AML-193 (cell line): ENCODE measurements at places on chromosomes 13 and 19.
A peak's percentile ranks its signal among the peaks of the same experiment; 100 is the strongest.

DNA sequence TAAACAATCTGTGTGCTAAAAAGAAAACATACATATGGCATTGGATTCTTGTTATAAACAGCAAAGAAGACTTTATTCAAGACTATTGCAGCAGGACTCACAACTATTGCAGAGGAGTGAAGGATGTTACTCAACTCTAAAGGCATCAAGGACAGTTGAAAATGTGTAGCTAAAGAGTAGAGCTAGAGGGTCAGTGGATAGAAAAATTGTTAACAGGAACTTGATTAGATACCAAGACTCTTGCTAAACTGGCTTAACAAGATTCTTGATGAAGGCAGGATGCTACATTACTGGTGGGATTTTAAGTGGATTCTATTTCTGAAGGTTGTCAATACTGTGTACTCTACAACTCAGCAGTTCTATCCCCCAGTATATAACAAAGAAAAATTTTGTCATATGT is 1183.3 kb downstream of the SLITRK1 start:
- DNase-seq: peak; percentile 19

GRCh38 chr19:15866636-15867035 is 31.2 kb downstream of the CYP4F2 start:
- peak; percentile 36 for DNase-seq

- DNase-seq: no peak
Observed at GRCh38 chr13:111577956-111578605, 257.6 kb downstream of the TEX29 start.

DNA sequence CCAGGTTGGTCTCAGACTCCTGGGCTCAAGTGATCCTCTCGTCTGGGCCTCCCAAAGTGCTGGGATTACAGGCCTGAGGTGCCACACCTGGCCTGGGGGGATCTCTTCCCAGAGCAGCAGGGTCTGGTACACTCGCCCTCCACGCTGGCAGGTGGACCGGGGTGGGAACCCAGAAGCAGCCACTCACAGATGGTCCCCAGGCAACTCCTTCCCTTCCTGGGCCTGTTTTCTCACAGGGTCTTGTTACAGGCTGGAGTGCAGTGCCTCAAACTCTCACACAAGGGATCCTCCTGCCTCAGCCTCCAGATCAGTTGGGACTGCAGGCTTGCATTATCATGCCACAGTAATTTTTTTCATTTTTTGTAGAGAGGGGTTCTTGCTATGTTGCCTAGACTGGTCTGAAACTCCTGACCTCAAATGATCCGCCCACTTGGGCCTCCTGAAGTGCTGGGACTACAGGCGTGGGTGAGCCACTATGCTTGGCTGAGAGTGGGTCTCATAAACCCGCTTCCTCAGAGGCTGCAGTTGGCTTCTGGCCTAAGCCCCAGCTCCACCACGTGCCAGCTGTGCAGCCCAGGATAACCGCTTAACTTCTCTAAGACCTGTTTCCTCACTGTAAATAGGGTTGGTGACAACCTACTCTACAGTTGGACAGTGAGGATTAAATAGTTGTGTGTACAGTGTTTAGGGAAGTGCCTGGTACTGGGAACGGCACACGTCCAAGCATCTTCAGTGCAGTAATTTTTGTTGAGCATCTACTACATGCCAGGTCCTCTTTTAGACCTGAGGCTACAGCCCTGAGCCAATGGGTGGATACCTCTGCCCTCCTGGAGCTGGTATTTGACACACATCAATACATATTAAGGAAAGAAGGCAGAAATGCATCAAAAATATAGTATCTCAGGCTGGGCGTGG is 871 bp upstream of the CCER2 start:
- no peak for DNase-seq

DNA sequence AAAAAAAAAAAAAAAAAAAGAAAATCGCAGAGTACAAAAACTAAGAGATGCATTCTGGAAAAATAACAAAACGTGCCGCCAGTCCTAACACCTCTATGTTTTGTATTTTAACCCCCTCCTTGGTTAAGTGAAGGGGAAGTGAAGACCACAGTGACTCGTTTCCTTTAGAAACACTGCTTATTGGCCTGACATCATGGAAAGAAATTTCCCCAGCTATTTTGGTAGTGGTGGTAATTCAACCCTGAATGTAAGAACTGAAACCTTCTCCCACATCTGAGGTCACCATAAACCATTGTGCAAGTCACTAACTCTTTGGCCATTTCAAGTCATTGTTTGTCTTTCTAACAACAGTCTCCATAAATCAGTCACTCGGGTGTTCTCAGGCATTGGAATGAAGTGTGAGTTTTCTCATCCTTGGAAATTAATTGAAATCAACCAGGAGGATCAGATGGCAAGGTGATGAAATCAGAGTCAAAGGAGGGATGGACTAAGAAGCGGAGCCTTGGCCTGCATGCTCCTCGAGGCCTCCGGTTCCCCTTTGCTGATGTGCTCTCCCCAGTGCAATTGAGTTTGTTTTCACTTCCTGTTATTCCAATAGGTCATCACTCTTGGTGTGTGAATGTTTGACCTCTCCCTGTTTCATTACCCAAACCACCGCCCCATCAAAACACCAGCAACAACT is 443.9 kb downstream of the FGF9 start:
- DNase-seq: no peak

DNA sequence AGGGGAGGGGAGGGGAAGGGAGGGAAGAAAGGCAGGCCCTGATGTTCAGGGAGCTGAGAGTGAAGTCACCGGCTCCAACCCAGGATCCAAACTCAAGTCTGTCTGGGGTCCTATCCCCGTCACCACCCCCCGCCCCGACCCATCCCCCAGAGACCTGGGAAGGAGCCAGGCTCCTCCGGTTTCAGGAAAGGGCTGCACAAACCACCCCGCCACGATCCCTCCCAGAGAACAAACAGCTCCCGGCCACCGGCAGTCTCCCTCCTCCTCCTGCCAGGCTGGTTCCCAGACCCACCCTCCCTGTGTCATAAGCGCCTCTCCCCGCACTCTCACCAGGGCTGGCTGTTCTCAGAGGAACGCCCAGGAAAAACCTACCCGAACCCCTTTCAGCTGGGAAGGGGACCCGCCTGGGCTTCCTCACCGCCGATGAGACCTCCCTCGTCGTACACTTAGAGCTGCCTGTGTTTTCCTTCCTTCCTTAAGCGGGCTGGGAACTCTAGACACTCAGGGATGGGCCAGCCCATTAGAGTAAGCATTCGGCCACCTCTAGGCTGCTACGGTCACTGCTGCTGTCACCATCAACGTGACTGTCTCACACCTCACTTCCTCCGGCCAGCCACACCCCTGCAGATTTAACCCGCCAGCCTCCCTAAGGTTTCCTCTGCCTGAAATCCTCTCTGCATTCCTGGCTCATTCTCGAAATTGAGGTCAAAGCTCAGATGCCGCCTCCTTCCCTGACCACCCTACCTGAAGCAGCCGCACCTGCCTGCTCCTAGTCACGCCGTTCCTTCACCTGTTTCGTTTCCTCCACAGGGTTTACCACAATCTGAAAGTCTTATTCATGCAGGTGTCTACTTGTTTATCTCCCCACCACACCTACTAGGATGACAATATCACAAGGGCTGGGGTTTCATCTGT is 6.3 kb upstream of the RDH13 start:
- no peak for DNase-seq
